Dermis blood vessel endothelial cell (primary cell): ENCODE measurements at places on chromosomes 6 and 20. TPM values are rescaled to one million over a fixed set of nuclear protein-coding genes. Genes with fewer than 3 reads are reported as not detected.

DDR1 gene
- total RNA-seq, result 8.5 and 9.1 TPM in 2 replicates

DNA sequence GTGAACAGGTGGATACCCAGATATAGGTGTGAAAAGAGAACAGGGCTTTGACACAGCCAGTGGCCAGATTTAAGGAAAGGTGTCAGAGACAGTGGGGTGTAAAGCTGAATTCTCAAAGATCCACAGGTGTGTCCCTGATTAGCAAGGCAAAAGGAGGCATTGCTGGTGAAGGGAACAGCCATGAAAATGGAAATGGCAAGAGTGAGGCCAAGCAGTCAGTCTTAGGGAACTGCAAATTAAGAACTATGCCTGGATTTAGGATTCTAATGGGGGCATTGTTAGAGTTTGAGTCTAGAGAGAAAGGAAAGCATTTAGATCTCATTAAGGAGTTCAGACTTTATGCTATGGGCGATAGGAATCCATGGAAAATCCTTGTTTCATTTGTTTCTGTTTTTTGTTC, 789.2 kb downstream of the MAFB start:
- no peak for DNase-seq

HLA-DRA gene
- 0.09 TPM in 1 of 2 replicates, not detected in the other for total RNA-seq

SPINT4 gene
- not detected in 2 replicates for total RNA-seq

GRCh38 chr6:18390476-18390875, 3.3 kb downstream of the RNF144B start:
- DNase-seq, result no peak

RBL1 gene
- 12.8 and 17.7 TPM in 2 replicates for total RNA-seq

FKBP1C gene
- 0.17 and 4.4 TPM in 2 replicates for total RNA-seq

DNA sequence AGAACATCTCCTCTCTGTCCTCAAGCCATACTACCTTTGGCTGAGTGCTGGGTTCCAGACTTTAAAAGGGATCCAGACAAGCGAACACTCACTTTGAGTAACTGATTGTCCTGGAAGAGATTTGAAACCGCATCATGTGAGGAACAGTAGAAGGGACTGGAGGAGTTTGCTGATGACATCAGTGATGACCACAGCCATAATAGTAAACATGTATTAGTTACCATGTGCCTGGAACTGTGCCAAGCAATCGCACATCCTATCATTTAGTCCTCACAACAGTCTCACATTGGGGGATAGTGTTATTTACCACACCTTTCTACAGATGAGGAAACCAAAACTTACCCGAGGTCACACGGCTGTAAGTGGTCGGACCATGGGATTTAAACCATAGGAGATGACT, 39.8 kb downstream of the ARMC2 start:
- no peak for DNase-seq

DNA sequence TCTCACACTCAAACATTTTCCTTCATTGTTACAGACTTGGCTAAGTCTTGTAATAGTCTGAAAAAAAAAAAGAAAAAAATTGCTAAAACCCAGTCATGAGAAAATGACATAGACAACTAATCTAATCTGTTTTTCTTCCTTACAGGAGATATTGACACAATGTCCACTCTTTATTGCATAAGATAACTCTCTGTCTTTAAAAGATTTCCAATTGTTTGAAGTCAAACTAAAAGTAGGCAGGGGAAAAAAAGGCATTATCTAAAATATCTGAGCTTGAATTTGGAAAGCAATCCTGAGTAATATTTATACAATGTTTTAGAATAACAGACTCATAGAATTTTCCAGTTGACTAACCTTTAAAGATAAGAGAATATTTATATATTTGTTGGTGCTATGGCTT, 233.0 kb upstream of the CEP162 start:
- DNase-seq, result no peak

KIAA1586 gene
- total RNA-seq, result 16.4 and 18.4 TPM in 2 replicates

- DNase-seq, result no peak
Observed at GRCh38 chr20:34388000-34388399, 24.9 kb downstream of the ITCH start.

DNA sequence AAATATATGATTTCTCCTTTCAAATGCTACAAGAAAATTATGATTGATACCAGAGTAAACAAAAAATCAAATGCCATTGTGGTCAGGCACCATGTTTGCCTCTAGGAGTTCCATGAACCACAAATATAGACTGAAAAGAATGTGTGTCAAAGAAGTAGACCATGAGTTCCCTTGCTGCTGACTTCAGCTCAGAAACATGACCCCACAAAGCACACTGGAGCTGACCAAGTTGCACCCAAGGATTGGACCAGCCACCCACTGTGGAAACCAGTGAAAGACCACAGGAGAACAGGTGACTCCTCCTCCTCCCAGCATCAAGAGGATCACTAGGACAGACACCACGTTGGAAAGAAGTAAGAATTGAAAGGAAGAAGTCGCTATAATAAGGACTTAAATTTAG, 90.8 kb upstream of the TENT5A start:
- DNase-seq, result no peak

GRCh38 chr6:38054527-38055202, 235.1 kb downstream of the ZFAND3 start:
- no peak for DNase-seq

DNA sequence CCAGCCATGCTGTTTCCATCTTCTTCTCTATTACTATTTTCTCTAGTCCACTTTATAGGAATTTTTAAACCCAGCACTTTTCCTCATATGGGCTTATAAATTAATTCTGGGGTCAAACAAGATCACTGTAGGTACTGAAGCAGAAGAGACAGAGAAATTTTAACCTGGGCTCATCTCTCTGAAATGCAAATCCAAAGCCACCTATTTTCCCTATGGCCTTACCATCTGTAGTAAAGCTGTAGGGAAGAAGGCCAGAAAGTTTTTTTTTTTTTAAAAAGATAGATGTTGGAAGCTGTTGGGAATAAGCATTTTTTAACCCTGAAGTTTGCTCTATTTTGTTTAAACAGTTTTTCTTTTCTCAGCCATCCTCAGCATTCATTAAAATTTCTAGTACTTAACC, 367.4 kb downstream of the CD109 start:
- no peak for DNase-seq

DNA sequence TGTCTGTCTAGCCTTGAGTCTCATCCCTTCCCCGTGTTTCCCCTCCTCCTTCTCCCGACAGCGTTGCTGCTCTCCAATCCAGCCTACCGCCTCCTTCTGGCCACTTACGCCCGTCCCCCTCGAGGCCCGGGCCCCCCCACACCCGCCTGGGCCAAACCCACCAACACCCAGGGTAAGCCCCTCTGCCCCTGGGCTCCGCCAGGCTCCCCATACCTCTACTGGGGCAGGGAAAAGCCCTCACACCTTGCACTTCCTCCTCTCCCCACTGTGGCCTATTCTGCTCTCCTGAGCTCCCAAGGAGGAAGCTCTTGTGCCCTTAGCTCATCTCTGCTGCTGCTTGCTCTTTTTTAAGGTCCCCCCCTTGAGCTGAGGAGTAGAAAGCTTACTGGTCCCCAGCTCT, 11.0 kb downstream of the DDR1 start:
- no peak for DNase-seq

C20orf141 gene
- not detected in 2 replicates for total RNA-seq

TPBG gene
- 8.7 and 9.4 TPM in 2 replicates for total RNA-seq

CDH4 gene
- 0.17 and 0.47 TPM in 2 replicates for total RNA-seq

IL17F gene
- total RNA-seq, result not detected in 2 replicates

DNA sequence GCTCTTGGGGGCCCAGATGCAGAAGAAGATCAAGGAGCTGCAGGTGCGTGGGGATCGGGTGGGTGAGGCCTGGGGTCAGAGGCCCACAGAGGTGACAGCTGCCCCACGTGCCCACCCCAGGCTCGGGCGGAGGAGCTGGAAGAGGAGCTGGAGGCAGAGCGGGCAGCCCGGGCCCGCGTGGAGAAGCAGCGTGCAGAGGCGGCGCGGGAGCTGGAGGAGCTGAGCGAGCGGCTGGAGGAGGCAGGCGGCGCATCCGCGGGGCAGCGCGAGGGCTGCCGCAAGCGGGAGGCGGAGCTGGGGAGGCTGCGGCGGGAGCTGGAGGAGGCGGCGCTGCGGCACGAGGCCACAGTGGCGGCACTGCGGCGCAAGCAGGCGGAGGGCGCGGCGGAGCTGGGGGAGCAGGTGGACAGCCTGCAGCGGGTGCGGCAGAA, 41.5 kb downstream of the MYH7B start:
- no peak for DNase-seq

DNA sequence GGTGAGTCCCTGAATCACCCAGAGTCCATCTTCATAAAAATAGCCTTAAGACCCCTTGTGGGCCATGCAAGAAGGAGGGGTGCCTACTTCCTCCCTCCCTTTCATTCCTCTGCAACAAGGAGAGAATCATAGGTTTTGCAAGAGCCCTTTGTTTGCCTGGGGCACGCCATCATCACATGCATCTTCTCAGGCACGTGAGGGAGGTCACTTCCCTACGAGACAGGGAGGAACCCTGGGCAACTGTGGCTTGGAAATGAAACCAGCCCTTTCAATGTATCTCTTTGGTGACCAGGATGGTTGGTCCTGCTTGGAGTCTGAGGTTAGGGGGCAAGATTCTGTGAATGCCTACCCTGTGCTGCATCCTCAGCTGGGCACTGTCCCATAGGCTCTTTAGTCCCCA, 194.8 kb downstream of the MAFB start:
- no peak for DNase-seq

DNA sequence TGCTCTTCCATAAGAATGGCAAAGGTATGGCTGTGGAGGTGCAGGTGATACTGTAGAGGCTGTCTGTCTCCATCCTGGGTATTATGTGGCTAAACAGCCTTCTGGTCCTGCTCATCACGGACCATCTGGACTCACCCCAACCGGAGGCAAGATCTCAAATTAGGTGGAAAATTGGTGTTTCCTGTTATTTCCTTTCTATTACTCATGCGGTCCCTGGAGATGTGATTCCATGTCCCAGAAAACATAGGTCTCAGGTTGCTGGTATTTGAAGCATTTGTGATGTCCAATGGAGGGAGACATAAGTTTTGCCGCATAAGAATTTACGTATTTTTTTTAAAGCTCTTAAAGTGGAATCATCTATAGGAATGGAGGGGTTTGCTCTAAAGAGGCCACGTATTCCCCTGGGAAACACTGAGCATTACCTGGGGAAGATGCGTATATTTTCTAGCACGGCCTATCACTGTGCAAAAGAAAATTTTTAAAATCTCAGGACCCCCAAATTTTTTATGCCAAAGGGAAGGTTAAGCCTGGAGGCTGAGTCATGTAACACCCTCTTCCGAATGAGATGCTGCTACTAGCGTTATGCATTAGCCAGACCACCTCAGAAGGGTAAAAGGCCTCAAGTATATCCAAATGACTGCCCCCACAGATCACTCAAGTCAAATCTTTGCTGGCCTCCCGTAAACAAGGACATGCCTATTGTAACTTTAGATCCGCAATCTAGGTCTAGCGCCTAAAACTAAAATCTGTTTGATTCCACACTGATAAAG, 22.4 kb upstream of the PBOV1 start:
- peak; percentile 36 for DNase-seq
